GM12878 (cell line): ENCODE measurements at places on chromosomes 4 and X. TPM values are rescaled to one million over a fixed set of nuclear protein-coding genes. Genes with fewer than 3 reads are reported as not detected.

- no peak for DNase-seq
Measured at GRCh38 chr4:141548791-141549190, 87.6 kb upstream of the IL15 start.

DNA sequence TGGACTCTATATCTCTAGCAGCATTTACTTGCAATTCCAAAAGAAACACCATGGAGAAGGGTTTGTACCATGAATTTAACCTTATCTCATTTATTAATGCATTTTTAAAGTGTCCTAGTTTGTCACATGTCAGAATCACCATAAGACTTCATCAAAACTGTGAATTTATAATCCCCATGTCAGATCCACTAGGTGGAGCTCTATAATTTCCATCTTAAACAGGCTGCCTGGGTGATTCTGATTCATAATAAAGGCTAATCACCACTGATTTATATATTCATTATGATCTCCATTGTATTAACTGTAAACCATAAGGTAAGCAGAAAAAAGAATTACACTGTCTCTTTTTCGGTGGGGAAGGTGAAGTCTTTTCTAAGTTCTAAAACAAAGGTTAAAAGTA lies 4.0 kb downstream of the TCEAL2 start:
- no peak for DNase-seq

DNA sequence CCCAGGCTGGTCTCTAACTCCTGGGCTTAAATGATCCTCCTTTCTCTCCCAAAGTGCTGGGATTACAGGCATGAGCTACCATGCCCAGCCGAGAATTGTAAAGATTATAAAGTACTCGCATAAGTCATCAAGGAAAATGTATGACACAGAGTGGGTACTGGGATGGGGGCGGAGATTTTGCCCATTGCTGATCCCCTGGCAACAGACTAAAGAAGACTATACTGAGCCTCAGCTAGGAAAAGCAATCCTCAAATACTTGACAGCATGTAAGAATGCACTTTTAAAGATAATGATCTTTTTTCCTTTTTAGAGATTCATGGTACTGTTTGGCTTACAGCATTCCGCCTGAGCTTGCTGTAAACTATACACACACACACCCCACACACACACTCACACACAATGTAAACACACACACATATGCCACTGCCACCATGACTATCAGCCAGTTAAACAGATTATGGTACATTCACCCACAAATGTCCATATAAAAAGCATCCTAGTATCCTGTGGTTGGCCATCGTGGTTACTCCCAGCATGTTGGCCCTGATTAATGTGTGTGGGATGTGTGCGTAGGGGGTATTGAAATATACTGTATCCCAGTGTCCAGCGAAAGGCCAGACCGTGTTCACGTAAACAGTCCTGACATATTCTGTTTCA lies 113.0 kb downstream of the AMELX start:
- DNase-seq: no peak

- DNase-seq: no peak
Measured at GRCh38 chr4:129883996-129884395, 788.0 kb downstream of the C4orf33 start.

The CASP3 gene
- total RNA-seq: 64.7 and 68.4 TPM in 2 replicates
